ENCODE measurements at places on chromosomes 1 and 21.

DNA sequence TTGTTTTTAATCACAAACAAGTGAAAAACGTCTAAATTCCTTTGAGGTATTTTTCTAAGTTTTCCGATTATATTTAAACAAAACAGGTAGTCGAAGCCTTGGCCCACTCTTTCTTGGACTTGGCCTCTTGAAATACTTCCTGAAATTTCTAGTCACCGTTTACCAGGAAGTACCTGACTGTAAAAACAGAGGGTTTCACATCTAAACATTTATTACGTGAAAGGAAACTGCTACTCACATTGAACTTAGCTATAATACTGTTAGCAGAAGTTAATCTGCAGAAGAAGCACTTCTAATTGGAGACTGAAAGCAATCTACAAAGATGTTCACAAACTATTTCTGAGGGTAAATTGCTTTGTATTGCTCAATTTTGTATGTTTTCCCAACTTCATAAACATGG is 526.0 kb upstream of the ADGRL4 start:
- DNase-seq = no peak

GRCh38 chr1:234684856-234685255 is 74.9 kb upstream of the IRF2BP2 start:
- no peak for DNase-seq

DNA sequence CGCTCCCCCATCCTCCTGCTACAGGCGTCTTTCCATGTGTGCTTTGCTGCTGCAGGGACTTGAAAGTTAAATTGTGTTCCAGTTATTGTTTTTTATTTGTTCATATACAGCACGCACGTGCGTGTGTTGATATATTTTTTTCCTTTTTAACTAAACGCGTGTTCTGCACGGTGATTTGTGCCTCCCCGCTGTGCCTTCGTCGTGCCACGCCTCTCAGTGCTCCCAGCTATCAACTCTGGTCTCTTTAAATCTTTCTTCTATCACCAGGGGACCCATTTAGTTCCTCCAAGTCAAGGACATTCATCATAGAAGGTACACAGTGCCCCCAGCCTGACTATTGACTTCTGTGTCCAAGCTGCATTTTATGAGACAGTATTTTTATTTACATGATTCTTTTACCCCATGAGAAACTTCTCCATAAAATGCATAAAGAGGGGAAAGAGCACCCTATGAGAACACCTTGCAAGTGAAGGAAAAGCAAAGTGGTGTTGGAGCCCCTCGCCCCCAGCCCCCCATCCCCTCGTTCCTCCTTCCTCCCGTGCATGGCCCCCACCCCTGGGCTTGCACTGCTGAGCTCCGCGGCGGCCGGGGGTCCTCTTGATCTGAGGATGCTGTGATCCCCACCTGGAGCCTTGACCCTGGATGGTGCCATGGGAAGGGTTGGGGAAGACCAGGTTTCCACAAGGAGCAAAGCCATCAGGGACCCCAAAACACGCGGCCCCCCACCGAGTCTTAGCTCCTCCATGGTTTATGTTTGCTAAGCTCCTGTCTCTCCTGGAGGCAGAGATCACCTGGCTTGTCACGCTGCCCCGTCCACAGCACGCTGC is 45.5 kb downstream of the KCNAB2 start:
- no peak for DNase-seq

- no peak for DNase-seq
Observed at GRCh38 chr21:38533887-38534286, 35.6 kb upstream of the ERG start.

- DNase-seq = no peak
Observed at GRCh38 chr1:24393892-24394291, 19.7 kb downstream of the STPG1 start.

- no peak for DNase-seq
Observed at GRCh38 chr1:110390692-110391245, at the start of gene SLC16A4. TSS of gene SLC16A4 (minus strand) at chr1:110391026. CDS start at chr1:110389323, 1,703 bp downstream.

GRCh38 chr1:167071286-167071685 is 18.9 kb downstream of the GPA33 start:
- DNase-seq = no peak

GRCh38 chr1:220769205-220769604 is 17.5 kb upstream of the MTARC1 start:
- DNase-seq = no peak

DNA sequence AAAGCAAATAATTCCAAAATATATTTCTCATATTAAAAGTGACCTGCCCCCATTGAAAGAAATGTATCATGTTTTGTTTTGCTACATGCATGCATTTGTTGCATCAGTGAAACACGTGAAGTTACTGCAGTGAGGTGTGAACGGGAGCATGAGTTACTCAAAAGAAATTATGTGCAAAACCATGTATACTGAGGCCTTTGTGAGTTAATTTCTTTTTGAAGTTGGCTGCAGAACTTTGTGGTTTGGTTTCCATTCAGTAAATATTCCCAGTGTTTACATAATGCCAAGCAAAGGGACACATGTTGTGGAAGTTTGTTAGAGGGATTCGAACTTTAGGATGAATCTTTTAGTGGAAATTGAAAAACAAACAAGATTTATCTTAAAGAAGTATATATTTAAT is 619.4 kb upstream of the ADAMTS5 start:
- DNase-seq = no peak

DNA sequence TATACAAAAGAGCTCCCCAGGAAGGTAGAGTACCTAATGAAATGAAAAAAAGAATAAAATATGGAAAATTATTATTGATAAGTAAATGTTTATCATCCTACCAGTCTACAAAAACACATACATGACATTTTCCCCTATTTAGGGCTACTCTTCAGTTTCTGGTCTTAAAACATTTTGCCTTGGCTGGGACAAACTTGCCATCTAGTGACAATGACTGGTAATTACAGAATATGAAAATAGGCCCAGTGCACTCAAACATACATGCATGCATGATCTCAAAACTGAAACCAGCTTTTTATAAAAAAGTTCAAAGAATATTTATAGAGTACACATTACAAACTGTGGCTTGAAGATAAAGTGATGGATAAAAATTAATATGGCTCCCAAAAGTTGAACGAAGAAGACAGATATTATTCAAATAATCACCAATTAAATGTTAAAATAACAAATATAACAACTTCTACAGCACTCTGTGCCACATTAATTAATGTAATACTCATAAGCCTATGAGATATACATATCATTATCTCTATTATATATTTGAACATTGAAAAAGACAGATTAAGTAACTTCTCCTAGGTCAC is 10.5 kb upstream of the RNPC3 start:
- no peak for DNase-seq

DNA sequence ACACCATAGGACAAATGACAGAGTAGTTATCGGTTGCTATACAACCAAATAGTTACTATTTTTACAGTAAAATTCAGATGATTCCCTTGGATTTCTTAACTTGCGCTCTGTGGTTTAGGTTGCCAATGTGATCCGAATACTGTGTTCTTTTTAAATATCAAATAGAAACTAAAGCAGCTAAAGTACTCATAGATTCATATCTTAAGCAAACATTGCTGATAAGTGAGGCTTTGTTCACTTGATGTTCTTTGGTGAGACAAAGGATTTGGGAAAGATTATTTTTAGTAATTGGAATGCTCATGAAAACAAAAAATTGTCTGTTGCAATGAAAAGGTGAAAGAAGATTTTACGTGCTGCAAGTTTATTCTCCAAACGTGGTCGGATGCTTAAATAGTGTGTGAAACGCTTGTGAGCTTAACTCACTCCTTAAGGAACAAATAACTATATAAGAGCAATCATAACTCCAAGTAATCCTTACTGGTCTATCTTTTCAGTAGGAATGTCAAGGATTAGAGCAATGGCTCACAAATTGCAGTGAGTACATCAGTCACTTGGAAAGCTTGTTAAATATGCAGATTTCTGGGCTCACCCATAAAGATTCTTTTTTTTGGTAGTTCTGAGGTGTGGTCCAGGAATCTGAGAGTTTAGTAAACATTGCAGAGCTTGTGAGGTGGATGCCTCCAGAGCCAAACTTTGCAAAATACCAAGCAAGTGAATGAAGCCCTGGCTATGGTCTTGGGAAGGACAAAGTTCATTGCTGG is 31.8 kb upstream of the PDC start:
- no peak for DNase-seq

DNA sequence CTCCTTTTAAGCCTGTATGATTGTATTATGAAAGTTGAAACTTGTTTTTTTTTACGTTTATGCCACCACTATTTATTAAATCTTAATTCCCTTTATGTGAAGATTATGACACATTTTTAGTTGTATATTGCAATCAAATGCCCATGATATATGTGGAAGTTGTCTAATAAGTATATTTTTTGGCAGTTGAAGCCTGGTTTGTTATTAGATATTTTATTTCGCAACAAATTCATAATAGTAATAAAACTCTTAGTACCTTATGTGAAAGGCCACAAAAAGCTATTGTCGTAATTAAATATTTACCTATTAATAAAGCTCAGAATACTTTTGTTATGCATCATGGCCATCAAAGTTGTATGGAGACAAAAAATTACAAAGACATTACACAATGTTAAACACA is 386.8 kb downstream of the NCAM2 start:
- DNase-seq = no peak

DNA sequence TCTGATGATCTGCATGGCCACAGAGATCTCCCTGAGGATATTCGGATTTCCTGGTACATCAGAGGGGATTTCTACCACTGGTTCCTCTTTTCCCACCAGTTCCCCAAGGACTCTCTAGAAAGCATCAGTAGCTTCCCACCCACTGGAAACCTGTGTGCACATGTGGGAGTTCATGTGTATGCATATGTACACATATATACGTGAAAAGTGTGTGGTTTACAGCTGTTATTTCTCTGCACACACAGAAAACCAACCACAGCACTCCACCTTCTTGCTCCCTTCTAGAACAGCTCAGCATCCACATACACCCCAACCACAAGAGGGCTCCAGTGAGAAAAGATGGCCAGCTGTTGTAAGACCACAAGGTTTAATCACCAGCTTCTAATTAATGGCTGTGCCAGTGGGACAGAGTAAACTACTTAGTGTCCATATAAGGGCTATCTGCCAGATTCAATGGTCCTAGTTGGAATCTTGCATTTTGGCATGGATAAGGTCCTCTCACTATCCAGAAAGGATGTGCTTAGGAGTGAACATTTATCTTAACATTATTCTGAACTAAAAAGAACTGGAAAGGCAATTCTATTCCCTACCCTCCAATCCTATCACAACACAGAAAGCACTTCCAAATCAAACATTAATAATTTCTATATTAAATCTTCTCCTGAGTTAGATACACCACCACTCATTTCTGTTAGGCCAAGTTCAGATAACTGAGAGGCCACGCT is 24.1 kb downstream of the GPR3 start:
- no peak for DNase-seq

DNA sequence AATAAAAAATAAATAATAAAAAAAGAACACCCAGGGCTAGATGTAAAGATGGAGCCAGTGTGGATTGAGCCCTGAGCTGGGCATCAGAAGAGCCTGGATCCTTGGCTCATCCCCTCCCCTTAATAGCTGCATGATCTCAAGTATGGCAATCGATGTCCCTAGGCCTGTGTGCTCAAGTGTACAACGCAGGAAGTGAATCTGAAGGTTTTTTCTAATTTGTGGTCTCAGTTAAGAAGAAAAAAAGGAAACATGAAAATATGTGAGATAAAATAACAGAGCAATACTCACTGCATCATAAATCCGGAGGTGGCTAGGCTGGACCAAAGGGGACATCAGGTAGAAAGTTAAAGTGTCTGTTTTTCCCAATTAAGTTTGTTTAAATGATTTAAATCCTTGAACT is 47.3 kb upstream of the SLC44A3 start:
- DNase-seq = no peak

DNA sequence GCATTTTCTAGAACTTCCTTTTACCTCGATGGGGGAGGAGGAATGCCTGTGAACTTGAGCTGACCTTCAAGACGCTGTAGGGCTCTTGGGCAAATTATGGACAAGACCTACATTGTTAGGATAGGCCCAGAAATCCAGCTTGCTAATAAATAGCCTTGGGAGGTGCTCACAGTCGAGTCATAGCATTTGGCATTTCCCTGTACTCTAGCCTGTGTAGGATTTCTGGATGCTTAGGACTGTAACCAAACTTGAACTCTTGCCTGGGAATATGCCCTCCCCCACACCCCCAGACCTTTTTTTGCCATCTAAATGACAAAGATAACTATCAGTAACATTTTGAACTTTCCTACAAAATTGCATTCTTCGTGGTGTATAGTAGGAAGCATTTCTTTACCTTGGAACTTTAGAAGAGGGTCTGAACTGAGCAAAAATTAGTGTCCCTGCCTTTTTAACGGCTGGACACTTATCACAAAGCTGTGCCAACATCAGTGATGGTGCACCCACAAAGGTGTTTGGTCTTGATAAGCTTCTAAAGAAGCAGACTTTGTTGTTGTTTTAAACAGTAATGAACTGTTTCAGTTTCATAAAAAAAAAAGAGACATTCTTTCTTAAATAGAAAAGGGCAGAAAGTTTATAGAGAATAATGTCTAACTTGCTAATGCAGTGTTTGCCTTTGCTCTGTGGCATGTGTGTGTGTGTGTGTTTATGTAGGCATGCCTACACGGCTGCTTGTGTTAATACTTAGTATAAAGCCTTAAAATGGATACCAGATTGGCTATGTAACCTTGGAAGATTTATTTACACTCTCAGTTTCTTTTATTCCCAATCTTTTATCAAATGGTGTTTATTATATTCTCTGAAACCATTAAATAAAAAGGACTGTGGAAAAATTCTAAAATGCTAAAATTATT is 88.2 kb downstream of the NFIA start:
- DNase-seq = no peak

DNA sequence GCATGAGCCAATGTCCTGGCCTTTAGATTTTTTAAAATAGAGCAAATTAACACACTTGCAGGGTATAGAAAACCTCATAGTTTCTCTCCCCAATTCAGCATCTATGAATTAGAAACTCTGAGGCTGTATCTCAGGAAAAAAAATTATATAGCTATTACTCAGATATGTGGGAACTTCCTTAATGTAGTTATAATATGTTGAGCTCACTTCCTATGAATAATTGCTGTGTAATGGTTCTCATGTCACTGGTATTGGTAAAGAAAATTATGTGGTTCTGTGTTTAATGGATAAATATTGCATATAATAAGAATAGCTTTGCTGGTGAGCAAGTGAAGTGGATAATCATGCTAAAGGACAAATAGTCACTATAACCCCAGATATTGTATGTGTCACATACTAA is 2019.8 kb downstream of the NCAM2 start:
- no peak for DNase-seq
